AG04449 (cell line): ENCODE measurements at places on chromosomes 2 and 18.

DNA sequence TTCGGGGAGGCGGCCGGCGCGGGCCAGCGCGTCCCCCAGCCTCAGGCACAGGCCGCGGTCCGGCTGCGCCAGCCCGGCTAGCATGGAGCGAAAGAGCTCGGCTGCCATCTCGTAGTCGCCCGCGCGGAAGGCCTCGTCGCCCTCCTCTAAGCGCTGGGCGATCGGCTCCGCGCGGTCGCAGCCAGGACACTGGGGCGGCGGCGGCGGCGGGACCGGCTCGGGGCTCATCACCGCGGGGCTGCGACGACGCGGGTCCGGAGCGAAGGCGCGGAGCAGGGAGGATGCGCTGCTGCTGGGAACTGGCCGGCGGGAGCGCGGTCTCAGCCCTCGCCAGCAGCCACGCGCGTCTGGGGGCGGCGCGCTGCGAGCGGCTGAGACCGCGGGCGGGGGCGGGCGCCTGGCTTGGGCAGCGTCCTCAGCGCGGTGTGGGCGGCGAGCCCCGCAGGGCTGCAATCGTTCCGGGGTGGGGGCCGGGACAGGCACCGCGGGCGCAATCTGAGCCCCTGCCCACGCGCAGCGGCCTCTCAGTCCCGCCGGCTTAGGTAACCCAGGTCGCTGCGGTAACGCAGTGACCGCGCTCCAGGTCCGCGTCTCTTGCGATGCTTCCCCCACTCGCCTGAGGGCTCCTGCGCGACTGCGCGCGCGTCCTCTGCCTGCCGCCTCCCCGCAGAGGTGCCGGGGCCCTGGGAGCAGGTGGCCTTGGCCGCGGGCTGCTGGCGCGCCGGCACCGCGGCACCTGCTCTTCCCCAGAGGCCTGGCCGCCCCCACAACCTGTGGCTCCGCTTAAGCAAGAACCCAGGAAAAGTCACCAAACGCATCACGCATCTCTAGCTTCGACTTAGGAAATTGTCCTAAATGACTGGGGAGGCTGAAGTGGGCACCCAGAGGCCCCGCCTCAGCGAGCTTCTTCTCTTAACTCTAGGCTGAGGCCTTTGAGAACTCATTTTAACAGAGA lies at the start of gene LONRF2:
LONRF2 (minus strand) TSS at position 636 of the 955 bp plus-strand sequence; CDS start at position 228, 408 bp downstream.
- DNase-seq = no peak

DNA sequence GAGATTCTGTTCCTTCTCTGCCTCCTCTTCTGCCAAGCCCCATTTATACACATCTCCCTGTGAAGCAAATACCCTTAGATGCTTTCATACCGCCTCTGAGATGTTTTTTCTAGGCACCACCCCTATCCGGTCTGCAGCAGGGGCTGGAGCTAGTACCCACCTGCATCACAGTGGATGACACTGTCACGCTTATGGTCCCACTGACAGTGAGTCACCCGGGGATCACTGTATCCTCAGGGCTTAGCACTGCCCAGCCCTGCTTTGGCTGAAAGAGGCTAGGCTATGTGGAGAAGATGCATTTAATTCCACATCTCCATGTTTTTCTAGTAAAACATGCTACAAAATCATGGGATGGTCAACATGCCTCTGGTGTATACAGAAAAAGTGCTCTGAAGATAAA lies 9.9 kb downstream of the FABP1 start:
- DNase-seq = no peak

DNA sequence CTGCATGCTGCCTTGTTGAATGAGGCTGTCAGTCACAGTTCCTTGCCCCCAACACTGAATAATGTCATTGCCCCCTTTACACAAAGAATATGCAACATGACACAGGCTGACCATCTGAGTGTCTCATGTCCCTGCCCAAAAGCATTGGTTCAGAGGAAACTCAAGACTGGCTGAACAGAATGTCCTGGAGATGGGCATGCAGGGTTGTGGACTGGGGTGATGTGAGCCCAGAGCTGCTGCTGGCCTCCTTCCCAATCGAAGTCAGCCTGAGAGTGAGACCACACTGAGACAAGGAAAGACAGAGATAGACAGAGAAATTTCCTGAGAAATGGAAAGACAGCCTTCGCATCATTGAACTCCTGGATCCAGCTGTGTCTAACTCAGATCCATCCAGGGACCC lies 110.1 kb downstream of the PID1 start:
- no peak for DNase-seq

DNA sequence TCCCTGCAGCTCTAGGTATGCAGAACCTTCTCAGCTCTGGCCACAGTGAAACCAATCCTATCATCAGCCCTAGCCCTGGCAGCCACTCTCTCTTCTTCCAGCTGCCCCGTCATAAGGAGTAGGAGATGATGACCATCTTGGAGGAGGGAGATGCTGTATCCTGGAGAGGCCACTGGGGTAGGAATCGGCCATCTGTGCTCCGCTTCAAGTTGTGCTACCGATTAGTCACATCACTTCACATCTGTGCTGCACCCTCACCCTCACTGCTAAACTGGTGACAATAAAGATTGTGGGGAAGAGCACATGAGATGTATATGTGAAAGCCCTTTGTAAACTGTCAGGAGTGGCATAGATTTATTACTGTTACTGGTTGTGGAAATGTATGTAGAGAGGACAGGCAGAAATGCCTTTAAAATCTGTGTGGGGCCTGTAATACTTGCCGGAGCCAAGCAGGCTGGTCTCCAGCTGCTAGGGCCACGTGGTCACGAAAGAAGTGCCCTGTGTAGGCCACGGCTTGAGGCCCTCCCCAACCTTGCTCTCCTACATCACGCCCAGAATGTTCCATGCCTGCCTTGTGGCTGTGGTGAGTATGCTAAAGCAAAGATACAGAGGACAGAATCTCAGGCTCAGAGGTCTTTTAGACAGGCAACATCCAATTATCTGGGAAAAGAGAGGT lies 236.8 kb downstream of the CLIP4 start:
- DNase-seq = no peak

- DNase-seq = no peak
Observed at GRCh38 chr18:79121746-79122474, 52.7 kb downstream of the ATP9B start.

GRCh38 chr2:68594041-68594440 lies 49.3 kb upstream of the PROKR1 start:
- DNase-seq = no peak

- DNase-seq = no peak
Observed at GRCh38 chr18:22741318-22741717, 191.8 kb upstream of the RBBP8 start.

DNA sequence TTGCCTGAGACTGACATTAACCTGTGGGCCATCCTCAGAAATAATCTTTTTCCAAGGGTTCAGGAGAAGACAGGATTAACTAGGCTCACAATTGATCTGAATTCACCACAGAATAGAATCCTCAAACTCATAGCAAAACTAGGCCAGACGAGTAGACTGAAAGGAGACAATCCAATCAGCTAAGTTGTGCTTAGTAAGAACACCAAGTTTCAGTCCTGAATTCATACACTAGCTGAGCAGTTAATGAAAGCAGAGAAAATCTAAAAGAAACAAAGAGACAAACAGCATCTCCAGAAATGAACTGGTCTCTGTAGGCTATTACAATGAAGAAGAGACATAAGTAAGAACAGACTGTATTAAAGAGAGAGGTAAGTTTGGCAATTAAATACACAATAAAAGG lies 89.5 kb downstream of the GORASP2 start:
- no peak for DNase-seq

DNA sequence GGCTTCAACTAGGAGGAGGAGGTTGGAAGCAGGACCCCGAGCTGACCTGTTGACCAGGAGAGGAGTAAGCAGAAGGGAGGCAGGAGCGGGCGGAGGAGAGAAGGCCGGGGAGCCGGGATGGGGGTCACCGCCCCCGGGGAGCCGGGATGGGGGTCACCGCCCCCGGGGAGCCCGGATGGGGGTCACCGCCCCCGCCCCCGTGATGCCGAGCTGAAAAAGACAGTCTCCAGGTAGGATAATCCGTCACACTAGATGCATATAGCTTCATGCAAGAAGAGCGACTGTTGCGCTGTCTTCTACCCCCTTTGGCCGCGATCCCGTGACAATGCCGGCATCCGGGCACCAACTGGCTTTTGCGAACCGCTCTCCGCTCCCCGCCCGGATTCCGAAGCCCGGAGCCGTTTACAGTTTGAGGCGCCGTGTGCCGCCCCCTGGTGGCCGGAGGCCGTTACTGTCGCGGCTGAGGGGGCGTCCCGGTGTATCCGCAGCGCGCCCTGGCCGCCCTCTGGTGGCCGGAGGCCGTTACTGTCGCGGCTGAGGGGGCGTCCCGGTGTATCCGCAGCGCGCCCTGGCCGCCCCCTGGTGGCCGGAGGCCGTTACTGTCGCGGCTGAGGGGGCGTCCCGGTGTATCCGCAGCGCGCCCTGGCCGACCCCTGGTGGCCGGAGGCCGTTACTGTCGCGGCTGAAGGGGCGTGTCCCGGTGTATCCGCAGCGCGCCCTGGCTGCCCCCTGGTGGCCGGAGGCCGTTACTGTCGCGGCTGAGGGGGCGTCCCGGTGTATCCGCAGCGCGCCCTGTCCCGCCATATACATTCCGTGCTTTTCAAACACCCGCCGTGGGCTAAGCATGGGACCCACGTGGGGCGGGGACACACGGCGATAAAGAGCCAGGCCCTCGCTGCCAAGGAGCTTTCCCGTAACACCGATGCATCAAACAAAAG lies 89.6 kb downstream of the ACTR3 start:
- DNase-seq = no peak

GRCh38 chr2:55155764-55156281 lies 76.3 kb downstream of the CLHC1 start:
- DNase-seq = no peak

- DNase-seq = peak; percentile 84
Observed at GRCh38 chr18:54822872-54823845, 5.1 kb upstream of the RAB27B start.

DNA sequence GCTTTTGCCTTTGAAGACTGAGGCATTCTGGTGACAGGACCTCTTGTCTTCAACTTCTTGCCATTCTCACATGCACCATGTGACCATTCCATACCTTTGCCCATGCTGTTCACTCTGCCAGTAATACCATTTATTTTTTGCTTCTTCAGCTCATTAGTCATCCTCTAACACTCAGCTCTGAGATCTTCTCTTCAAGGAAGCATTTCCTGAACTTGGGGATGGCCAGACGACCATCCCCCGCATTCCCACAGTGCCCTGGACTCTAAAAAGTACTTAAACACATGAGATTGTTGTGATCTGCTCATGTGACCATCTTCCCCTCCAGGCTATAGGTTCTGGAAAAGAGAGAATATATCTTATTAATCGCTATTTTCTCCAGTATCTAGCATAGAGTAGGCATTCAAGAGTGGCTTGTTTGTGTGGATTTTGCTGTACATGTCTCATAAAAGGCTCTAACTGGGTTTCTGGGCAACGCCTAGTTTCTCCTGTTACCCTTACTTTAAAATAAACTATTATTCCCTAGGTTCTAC lies 33.9 kb downstream of the PAX3 start:
- DNase-seq = peak; percentile 23

DNA sequence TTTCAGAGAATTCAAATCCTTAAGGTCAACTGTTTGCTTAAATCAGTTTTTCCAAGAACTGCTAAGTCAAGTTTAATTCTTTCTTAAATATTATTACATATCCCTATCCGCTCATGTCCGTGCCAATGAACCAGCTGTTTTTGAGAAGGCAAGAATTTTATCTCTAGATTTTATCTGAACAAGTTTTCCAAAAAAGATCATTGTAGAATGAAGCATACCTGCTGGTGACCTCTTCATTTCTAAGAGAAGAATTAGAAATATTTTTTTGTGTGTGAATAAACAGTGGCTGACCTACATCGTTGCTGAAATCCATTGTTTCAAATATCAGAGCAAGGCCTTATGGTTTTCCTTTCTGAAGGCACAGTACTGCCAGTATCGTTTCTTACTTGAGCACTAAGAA lies 58.4 kb upstream of the RND3 start:
- DNase-seq = no peak

- DNase-seq = no peak
Observed at GRCh38 chr18:39455285-39455684, 1889.7 kb upstream of the CELF4 start.

GRCh38 chr2:558879-559278 lies 118.3 kb downstream of the TMEM18 start:
- no peak for DNase-seq

DNA sequence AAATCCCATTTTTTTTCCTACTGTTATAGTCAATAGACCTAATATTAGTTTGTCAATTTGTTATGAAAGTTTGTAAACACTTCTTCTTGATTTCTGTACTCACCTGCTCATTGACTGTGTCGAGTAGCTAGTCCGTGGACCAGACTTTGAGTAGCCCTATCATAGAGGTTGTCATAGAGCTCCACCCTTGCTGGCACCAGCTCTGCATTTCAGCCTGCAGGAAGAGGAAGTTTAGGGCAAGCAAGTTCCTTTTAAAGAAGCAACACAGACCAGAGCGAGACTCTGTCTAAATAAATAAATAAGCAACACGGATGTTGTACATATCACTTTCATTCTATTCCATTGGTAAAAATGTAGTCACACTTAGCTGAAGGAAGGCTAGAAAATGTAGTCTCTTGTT lies 74.0 kb downstream of the MCFD2 start:
- no peak for DNase-seq

GRCh38 chr2:146982393-146982846 lies 862.4 kb upstream of the ACVR2A start:
- no peak for DNase-seq
